ENCODE measurements at places on chromosomes 1 and 21.

DNA sequence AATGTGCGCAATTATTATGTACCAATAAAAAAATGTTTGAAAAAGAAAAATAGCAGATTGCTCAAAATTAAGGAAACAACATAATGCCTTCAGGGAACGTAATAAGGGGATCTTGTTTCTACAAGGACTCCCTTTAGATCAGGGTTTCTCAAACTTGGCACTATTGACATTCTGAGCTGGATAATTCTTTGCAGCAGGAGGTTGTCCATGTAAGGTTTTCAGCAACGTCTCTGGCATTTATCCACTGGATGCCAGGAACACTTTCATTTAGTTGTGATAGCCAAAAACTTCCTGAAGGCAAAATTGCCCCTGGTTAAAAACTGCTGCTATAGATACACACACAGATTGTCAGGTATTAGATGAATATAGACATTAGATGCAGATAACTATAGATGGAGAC, 666.7 kb upstream of the ADAMTS5 start:
- no peak for DNase-seq

DNA sequence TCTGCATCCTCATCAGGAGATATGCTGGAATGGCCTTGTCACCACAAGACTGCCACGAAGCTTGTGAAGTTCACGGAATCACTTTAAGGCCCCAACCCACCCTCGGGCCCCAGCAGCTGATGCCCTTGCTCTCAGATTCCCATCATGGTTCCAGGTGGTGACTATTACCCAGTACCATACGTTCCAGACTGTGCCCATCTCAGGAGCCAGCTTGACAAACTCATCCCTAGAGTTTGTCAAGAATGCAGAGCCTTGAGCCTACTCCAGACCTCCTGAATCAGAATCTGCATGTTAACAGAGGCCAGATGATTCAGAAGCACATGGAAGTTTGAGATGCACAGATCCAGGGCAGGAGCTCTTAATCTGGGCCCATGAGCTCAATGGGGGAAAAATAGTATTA, 53.9 kb upstream of the RBM15 start:
- DNase-seq, result no peak

DNA sequence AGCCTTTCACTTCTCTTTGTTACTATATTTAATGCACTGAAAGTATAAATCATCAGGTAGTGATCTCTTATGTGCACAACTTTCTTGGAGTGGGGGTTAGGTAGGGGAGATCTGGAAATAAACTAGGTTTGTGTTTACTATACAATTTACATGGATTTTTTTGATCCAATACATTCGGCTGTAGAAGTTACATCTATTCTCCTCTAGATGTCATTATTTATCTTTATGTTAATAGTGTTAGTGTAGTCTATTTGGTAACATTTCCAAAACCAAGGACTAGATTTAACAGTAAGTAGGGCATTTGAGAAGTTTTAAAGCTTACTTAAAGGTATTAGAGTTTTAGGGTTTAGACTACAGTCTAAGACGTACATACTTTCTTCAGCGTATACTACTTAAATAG, 5.4 kb downstream of the VPS45 start:
- no peak for DNase-seq

GRCh38 chr21:31255036-31255435, 89.0 kb downstream of the TIAM1 start:
- DNase-seq, result no peak

GRCh38 chr1:19361611-19362147, 49.6 kb downstream of the SLC66A1 start:
- no peak for DNase-seq

DNA sequence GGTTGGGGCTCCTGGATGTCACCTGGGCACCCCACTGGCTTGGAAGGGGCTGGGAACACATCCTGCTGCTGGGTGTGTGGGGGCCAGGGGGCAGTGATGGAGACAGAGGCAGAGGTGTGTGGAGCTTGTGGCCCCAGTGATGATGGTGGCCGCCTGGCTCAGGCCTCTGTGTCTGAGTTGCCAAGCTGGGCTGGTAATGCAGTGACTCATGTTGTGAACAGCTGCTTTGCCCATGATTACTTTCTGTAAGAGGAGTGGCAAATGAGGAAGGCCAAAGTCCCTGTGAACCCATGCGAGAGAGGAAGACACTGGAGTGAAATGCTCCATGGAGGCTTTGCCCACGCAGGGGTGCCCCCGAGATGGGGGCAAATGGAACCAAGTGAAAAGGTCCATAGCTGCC, 86.8 kb downstream of the KCNJ6 start:
- no peak for DNase-seq

GRCh38 chr1:10939654-10940450, 72.6 kb upstream of the TARDBP start:
- DNase-seq, result no peak

- DNase-seq, result peak; percentile 53
Observed at GRCh38 chr1:160951443-160952128, 3.0 kb downstream of the ITLN2 start.

- DNase-seq, result no peak
Observed at GRCh38 chr1:244006961-244007360, 44.1 kb upstream of the ZBTB18 start.

GRCh38 chr1:202123336-202123813, 658 bp downstream of the GPR37L1 start:
- DNase-seq, result no peak

DNA sequence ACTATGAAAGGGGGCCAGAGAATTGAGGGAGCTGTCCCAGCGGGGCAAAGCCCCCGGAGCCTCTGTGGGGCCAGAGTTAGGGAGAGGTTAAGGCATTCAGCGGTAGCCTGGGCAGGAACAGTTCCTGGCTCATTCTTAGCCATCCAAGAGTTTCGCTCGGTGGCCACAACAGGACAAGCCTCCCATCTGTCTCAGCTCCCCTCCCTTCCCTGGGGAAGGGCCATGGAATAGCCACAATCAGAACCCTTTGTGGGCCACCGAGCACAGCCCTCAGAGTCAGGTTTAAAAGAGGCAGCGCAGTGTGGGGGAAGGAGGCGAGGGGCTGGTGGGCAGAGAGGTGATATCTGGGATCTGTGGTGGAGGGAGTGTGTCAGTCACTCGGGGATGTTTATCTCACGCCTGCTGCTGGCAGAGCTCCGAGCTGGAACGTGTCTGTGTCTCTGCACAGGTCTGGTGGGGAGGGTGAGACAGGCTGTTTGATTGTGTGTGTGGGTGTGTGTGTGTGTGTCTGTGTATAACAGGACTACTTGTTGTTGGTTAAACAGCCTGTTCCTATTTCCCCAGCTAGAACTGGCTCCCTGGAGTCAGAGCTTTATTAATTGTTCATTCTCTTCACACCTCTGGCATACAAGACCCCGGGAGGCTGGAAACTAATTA, 49.6 kb upstream of the GOLT1A start:
- no peak for DNase-seq

GRCh38 chr1:203183828-203184227, 2.7 kb downstream of the CHI3L1 start:
- no peak for DNase-seq

- no peak for DNase-seq
Observed at GRCh38 chr21:41100826-41101550, 67.0 kb upstream of the BACE2 start.

DNA sequence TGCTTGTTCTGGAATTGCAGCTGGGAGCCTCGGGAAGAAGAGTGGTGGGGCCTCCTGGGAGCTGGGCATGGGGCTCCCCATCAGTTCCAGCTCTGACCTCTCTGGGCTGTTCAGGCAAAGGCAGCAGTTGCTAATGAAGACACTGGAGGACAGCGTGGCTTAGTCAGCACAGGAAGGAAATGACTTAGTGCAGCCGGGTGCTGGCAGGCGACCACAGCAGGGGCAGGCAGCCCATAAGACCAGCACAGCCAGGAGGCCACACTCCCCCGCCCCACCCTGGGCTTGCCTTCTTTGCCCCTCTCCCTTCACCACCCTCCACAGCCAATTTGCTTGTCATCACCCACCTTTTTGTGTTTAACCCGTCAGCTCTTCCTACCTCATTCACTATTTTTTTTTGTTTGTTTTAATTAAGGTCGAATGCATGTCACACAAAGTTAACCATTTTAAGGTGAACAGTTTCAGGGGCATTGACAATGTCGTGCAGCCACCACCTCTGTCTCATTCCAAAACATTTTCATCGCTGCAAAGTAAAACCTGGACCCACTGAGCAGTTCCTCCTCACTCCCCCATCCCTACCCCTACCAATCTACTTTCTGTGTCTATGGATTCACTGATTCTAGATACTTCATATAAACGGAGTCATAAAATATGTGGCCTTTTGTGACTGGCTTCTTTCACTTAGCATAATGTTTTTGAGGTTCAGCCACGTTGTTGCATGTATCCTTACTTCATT, 10.9 kb downstream of the OLIG2 start:
- no peak for DNase-seq

GRCh38 chr1:34364376-34364775, 187.7 kb downstream of the C1orf94 start:
- no peak for DNase-seq

GRCh38 chr21:44521301-44521927, 18.6 kb downstream of the KRTAP10-1 start:
- DNase-seq, result no peak

DNA sequence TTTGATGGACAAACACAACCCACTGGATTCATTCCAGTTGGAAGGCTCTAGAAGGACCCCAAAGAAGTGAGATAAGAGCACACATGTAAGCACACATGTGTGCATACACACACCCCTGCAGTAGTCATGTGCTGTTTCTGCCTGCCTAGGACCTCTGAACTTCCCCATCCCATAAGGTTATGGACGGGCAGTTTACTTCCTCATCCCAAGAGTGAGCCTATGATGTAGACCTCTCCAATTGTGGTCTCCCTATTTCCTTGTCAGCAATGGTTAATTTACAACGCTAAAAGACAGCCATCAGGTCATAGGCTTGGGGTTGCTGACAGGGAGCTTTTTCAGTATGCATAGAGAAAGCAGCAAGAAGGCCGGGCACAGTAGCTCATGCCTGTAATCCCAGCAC, 15.4 kb upstream of the ADAR start:
- DNase-seq, result no peak

- no peak for DNase-seq
Observed at GRCh38 chr1:63966016-63966415, 192.2 kb downstream of the ROR1 start.

All from left hindlimb (tissue), 1 donor.